ENCODE measurements at places on chromosomes 11 and 22.

DNA sequence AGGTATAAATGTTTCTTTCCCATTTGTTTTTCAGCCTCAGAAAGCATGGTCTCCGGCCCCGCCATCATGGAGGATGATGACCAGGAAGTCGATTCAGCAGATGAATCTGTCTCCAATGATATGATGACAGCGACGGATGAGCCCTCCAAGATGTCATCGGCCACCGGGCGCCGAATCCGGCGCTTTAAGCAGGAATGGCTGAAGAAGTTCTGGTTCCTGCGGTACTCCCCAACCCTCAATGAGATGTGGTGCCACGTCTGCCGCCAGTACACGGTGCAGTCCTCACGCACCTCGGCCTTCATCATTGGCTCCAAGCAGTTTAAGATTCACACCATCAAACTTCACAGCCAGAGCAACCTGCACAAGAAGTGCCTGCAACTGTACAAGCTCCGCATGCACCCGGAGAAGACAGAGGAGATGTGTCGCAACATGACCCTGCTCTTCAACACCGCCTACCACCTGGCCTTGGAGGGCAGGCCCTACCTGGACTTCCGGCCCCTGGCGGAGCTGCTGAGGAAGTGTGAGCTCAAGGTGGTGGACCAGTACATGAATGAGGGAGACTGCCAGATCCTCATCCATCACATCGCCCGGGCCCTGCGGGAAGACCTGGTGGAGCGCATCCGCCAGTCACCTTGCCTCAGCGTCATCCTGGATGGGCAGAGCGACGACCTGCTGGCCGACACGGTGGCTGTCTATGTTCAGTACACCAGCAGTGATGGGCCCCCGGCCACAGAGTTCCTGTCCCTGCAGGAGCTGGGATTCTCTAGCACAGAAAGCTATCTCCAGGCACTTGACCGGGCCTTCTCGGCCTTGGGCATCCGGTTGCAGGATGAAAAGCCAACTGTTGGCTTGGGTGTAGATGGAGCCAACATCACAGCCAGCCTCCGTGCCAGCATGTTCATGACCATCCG, 59.9 kb downstream of the SYT13 start:
- no peak for DNase-seq

DNA sequence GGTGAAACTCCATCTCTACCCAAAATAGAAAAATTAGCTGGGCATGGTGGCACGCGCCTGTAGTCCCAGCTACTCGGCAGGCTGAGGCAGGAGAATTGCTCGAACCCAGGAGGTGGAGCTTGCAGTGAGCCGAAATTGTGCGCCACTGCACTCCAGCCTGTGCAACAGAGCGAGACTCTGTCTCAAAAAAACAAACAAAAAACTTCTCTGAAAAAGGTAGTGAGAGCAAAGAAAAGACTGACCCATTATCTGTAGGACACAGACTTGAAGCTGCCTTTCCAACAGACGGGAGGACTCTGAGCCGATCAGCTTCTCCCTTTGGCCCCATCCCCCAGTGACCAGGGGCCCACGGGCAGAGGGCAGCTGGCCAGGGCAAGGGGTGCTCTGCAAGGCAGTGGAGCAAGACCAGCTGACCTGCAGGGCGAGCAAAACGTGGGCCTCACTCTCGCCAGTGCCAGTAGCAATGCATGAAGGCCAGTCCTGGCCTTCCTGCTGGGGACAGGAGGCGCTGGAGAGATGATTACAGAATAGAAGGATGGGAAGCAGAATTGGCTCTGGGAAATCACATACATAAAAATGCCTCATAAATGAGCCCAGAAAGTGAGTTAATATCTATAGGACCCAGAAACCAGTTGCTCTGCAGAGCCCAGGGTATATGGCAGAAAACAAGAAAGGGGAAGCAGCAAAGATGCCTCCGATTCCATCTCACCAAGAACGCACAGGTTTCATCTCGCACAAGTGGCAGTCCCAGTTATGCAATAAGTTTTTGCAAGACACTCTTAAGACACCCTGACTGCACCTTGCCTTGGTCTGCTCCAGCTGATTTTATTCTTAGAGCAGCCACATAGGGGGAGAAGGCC, 2.8 kb downstream of the EHD1 start:
- no peak for DNase-seq

DNA sequence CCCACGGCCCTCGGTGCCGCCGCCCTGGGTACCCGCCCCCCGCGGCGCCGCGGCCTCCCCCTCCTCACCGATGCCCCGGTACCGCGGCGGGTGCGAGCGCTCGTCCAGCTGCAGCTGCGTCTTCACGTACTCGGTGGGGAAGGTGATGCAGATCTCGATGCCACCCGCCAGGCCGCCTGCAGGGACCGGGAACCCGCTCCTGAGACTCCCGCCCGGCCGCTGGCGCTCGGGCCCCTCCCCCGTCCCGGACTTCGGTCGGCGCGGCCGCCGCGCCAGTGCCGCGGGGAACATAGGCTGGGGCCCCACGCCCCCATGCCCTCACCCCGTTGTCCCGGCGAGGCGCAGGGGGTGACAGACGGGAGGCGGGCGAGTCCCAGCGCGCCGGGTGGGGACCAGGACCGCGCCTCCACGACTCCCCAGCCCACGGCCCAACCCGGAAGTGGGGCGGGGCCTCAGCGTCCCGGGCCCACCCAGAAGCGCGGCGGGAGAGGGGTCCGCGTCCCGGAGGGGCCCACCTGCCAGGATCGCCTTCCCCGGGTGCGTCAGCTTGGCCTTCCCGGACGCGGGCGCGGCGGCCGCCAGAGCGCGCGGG, 375 bp downstream of the SLC25A1 start:
- DNase-seq = no peak

DNA sequence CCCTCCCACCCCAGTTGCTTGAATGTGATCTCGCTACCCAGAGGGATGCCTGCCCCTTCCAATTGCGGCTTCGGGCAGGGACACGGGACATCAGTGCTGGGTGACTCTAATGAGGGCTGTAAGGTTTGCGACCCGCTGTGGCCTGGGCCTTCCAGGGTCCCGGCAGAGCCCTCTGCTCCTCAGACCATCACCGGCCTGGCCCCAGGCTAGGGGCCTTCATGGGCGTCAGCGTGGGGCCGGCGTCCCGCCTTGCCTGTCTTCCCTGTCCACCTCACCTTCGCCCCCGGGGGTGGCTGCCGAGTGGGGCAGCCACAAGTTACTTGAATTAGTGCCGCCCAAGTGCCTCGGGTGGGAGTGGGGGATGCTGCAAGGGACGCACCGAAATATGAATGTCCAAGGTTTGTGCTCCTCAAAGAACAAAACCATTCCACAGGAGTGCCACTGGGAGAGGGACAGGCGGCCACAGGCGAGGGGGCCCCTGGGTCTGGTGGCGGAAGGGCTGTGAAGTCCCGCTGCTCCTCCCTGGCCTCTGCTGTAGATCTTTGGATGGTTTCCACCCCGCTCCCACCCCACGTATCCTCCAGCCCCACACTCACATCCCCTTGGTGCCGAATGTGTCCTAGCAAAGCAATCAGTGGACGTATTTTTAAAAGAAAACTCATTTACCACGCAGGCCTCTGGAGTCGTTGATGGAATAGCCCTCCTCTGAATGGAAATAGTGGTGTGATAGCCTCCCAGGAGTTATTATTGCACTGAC, 317.1 kb downstream of the NTM start:
- DNase-seq = no peak

DNA sequence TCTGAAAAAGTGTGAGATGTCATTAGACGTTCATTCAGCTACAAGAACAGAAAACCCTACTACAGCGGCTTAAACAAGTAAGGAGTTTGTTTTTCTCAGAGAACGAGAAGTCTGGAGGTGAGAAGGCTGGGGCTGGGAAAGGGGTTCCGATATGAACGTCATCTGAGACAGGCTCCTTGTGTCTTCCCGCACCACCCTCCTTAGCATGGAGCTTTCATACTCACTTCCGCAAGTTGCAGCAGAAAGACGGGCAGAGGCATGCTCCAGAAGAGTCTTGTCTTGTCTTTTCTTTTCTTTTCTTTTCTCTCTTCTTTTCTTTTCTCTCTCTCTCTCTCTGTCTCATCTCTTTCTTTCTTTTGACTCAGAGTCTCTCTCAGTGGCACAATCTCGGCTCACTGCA, 3.6 kb downstream of the TMEM45B start:
- DNase-seq = no peak

DNA sequence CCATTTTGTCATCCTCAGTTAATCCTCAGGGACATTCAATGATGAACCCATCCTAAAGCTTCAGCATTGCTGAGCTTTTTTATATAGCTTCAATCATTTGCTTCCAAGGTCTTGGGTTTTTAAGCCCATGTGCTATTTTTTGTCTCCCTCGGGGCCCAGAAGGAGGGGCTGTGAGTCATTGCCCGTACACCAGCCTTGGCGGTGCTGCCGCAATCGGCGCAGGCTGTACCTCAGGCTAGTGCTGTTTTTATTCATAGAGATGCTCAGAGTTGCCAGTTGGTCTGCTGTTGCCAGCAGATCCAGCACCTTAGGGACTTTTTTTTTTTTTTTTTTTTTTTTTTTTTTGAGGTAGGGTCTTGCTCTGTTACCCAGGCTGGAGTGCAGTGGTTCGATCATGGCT, 35.5 kb downstream of the ACO2 start:
- DNase-seq = no peak

GRCh38 chr22:21688706-21689381, 23.0 kb downstream of the PPIL2 start:
- DNase-seq = no peak

Data from activated CD4-positive, alpha-beta T cell treated with anti-CD3 and anti-CD28 coated beads, Interleukin-2, amount 50 U/mL, for 48 hours (primary cell).